ENCODE measurements at places on chromosomes 12 and 14.

DNA sequence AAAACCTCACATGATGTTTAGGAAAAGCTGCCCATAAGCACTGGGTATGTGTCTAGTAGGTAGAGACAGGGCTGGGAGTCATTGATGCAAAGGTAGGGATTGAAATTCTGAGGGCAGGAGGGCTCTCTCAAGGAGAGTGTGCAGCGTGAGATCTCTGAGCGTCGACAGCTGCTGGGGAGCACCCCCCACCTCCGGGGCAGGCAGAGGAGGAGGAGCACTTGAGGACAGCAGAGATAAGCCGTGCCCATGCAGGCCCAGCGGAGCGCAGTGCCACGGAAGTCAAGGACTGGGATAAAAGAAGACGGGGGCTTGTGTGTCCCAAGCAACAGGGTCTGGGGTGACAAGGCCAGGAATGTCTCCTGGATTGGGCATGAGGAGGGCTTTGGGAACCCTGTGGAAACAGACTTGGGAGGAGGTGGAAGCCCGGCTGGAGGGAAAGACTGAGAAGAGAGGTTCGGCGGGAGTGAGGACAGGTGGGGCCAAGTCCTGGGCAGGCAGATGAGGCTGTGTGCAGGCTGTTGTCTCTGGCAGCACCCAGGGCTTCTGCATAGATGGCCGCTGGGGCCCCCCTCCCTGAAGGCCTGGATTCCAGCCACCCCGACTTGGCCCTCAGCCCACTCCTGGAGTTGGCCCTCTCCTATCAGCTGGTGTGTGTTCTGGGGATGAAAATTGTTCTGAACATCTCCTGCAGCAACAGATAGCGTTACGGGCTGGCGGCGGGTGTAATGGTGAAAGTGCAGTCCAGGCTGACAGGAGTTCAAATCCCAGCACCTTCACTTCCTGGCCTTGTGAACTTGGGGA is 1.9 kb downstream of the CACNA2D4 start:
- no peaks in the 10 kb centered on the region for H3K36me3 ChIP-seq
- peaks cover 15% of the 10 kb centered on the region for H3K4me1 ChIP-seq
- peaks cover 5% of the 10 kb centered on the region for H3K27me3 ChIP-seq

DNA sequence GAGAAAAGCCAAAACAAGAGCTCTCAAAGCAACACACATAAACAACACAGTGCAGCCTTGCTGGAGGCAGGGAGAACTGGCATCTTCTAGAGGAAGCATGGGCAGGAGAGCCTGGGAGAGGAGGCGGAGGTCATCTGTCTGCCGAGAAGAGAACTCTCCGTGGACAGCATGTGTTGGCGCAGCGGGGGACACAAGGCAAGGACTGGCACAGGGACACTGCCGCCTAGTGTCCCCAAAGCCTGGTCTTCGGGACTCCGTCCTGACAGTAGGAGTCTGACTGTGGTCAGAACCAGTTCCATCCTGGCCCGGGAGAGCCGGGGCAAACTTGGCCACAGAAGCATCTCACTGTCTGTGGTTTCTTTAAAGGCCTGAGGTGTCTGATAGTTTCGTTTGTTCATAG is 47.3 kb downstream of the KCNA1 start:
- H3K36me3 ChIP-seq = peaks cover 7% of the 10 kb centered on the region
- H3K27ac ChIP-seq = no peak overlapping the region
- no peak overlapping the region for H3K4me3 ChIP-seq
- DNase-seq = no peak
- peaks cover 6% of the 10 kb centered on the region for H3K27me3 ChIP-seq
- peaks cover 3% of the 10 kb centered on the region for H3K4me1 ChIP-seq

DNA sequence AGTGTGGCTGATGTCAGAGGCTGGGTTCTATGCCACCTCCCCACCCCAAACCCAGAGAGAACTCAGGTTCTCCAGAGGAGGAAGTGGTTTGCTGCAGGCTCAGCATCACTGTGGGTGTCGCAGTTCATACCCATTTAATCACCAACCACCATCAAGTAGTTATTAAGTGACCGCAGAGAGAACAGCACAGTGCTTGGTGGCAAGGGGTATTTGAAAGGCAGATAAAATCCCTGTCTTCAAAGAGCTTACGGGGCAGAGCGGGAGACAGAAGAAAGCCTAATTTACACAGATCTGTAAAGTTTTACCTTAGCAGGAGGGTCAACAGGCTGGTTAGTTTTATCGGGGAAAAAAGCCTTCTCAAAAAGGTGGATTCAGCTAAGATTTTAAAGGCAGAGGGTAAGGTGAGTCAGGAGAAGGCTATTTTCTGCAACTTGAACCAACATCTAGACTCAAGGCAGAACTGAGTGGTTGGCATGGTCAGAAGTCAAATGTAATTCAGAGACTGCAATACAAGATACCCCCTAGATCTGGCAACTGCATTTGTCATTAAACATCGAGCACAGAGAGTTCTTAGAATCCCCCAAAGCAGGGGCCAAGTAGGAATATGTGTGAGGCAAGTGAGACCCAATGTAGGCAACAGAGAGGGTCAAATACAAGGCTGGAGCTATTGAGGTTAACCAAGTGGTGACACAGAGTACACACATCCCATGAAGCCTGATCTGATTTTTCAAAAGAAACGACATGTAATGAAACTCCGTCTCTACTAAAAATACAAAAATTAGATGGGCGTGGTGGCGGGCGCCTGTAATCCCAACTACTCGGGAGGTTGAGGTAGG is 13.2 kb downstream of the PXN start:
- H3K4me1 ChIP-seq = peaks cover 15% of the 10 kb centered on the region
- DNase-seq = no peak
- peak overlapping the region; percentile 0 for H3K4me3 ChIP-seq
- no peak overlapping the region for H3K27ac ChIP-seq
- peaks cover 7% of the 10 kb centered on the region for H3K36me3 ChIP-seq
- peaks cover 2% of the 10 kb centered on the region for H3K27me3 ChIP-seq

- H3K27ac ChIP-seq = no peak overlapping the region
- peak overlapping the region; percentile 50 for H3K4me3 ChIP-seq
- H3K4me1 ChIP-seq = peaks cover 23% of the 10 kb centered on the region
- DNase-seq = no peak
Observed at GRCh38 chr12:97595936-97596335, 133.3 kb downstream of the RMST start.

GRCh38 chr12:19856389-19856788 is 417.1 kb downstream of the AEBP2 start:
- H3K36me3 ChIP-seq = no peaks in the 10 kb centered on the region
- no peak for DNase-seq
- no peaks in the 10 kb centered on the region for H3K4me1 ChIP-seq

DNA sequence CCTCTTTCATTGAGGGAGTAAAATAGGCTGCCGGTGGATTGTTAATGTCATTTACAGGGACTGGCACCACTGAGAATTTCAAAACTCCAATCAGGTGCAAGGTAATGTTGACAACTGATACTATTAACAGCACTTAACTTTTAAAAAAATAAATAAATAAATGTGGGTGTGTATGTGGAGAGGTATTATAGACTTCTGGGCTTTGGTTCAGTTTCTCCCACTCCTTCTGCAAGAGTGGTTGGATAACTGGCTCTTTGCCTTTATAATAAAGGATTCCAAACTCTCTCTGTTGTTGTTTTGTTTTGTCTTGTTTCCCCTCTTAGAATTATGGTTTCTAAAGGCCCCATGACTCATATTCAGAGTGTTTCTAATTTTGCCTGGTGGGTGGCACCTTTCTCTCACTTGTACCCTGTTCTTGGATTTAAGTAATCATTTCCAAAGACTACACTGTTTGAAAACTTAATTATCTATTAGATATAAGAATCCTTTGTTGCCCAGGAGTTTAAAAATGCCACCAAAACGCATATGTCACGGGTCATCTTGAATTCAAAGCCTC is 151.6 kb upstream of the ARID2 start:
- H3K4me3 ChIP-seq = no peak overlapping the region
- no peaks in the 10 kb centered on the region for H3K27me3 ChIP-seq
- H3K4me1 ChIP-seq = no peaks in the 10 kb centered on the region
- no peak overlapping the region for H3K27ac ChIP-seq

DNA sequence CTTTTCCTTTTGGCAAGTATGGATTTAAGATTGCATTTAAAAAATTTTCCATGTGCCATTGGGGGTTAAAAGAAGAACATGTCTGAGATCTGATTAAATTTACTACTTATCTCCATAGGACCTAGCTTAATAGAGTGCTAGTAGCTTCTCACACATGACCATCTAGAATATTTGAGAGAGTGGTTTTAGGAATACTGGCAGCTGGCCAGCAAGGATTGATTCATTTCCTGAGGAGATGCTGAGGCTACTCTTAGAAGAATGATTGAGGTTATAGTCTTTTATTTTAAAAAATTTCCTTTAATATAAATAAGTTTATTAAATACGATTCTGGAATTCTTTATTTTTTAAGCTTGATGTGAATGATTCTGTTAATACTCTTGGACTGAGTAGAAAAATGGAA is 56.2 kb downstream of the MIPOL1 start:
- no peaks in the 10 kb centered on the region for H3K4me1 ChIP-seq
- no peak overlapping the region for H3K4me3 ChIP-seq
- H3K27ac ChIP-seq = no peak overlapping the region
- no peaks in the 10 kb centered on the region for H3K36me3 ChIP-seq
- no peaks in the 10 kb centered on the region for H3K27me3 ChIP-seq

DNA sequence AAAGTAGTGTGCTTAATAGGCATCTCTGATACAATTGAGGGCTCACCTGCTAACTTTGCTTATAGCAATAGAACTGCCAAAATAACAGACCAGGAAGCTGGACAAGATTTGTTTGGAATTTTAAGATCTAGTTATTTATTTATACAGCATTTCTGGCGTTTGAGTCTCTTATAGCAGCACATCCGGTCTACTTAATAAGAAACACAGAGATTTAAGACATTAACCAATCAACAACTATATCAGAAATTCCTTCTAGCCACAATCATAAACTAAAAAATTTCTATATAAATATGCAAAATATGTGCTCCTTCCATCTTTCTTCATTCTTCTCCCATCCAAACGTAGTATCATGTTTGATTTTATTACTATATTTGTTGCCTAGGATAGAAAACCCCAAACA is 2.6 kb downstream of the RTN1 start:
- H3K36me3 ChIP-seq = no peaks in the 10 kb centered on the region
- H3K4me1 ChIP-seq = no peaks in the 10 kb centered on the region
- no peak overlapping the region for H3K27ac ChIP-seq
- DNase-seq = no peak
- H3K4me3 ChIP-seq = no peak overlapping the region

DNA sequence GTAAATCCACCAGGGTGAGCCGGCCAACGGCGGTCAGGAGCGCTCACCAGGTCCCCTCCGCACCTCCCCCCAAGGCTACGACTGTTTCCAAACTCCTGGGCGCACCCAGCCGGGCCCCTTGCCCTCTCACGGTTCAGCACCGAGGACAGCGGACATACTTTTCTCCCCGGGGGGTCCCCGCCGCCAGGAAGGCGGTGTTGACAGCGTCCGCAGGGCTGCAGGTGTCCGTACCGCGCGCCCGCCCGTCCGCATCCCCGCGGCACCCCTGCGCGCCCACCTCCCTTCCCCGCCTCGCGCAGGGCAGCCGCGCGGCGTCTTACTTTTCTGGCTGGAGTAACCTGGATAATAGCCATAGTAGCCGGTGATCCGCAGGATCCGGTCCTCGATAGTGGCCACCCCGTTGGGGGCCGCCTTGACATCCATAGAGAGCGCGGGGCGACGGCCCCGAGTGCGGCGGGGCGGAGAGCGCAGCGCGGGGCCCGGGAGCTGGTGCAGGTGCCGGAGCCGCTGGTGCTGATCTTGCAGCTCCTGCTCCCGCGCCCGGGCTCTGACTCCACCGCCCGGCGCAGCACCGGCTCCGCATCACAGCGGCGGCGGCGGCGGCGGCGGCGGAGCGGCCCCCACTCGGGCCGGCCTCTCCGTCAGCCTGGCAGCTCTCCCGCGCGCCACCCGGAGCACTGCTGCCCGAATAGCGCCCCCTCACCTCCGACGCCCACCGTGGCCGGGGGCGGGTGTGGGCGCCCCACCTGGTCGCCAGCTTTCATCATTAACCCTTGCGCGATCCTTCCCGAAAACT is at the start of gene SLC35F4:
Gene SLC35F4, minus strand, starts transcription at position 690 of the 796 bp plus-strand sequence.
- peak; percentile 63 for DNase-seq
- H3K4me3 ChIP-seq = peak within 1 kb of the TSS; percentile 79
- no peaks in the 10 kb centered on the region for H3K4me1 ChIP-seq
- no peaks in the 10 kb centered on the region for H3K36me3 ChIP-seq

DNA sequence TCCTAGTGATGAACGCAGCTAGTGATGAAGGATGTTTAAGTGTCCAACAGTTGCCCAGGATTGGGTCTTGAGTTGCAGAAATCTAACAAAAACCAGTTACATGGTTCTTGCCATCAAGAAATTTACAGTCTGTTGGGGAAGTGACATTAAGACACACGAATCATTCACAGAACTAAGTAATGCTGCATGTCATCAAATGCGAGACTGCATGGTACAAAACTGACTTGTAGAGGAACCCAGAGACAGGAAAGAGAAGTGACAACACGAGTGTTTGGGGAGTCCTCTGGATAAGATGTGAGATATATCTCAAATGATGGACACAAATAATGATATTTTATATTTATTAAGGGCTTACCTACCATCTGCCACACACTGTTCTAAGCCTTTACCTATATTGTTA is 6.1 kb upstream of the SYNE3 start:
- no peak for DNase-seq
- H3K36me3 ChIP-seq = no peaks in the 10 kb centered on the region
- H3K27ac ChIP-seq = no peak overlapping the region
- H3K4me1 ChIP-seq = peaks cover 37% of the 10 kb centered on the region

GRCh38 chr12:74285773-74286172 is 251.9 kb upstream of the ATXN7L3B start:
- H3K4me3 ChIP-seq = no peak overlapping the region

GRCh38 chr14:61178226-61179060 is 102.7 kb downstream of the TMEM30B start:
- no peak overlapping the region for H3K4me3 ChIP-seq
- H3K4me1 ChIP-seq = no peaks in the 10 kb centered on the region
- no peak for DNase-seq
- no peaks in the 10 kb centered on the region for H3K36me3 ChIP-seq
- no peak overlapping the region for H3K27ac ChIP-seq

DNA sequence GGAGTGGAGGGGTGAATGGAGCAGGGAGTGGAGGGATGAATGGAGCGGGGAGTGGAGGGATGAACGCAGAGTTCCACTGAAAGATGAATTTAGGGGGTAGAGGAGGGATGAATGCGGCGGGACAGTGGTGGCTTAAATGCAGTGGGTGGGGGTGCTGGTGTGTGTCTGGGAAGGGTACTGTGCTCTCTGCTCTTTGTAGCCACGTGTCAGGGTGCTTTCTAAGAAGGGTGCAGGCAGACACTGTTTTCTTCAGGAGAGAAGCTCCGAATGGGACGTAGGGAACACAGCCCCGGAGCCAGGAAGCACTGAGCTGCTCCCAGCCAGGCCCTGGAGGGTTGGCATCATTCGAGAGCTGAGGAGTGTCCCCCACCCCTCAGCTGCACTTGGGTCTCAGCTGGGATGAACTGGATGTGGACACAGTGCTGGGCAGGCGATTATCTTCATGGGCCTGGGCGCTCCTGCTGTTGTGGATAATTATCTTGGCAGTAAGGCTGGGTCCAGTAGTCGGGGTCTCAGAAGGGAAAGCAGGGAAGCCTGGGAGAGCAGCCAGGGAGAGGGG is 9.5 kb upstream of the CEP170B start:
- no peak overlapping the region for H3K4me3 ChIP-seq
- H3K27me3 ChIP-seq = peaks cover 1% of the 10 kb centered on the region
- no peaks in the 10 kb centered on the region for H3K4me1 ChIP-seq
- H3K27ac ChIP-seq = no peak overlapping the region

GRCh38 chr12:52317468-52318052 is 3.6 kb downstream of the KRT83 start:
- H3K27ac ChIP-seq = no peak overlapping the region
- no peak overlapping the region for H3K4me3 ChIP-seq
- no peaks in the 10 kb centered on the region for H3K4me1 ChIP-seq

Measured in glutamatergic neuron (in vitro differentiated cells).